Cortex of kidney (tissue), 1 donor: ENCODE measurements at places on chromosomes 11 and 22.

- no peak for DNase-seq
Measured at GRCh38 chr22:37244922-37245722, 1.1 kb upstream of the RAC2 start.

DNA sequence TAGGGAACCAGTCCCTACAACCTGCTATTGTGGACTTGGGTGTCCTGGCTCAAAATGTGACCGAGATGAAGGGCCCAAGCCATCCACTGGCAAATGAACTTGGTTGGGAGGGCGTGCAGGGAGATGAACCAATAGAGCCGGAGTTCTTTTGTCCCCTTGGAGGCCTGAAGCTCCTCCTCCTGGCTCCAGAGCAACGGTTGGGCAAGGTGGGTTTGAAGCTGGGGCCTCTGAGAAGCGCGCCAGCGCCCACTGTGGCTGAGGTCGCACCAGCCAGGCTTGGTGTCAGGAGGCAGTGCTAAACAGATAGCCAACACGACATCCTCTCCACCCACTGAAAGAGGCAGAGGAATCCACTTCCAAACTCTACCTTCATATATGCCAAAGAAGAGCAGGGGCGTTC, 36.0 kb upstream of the PACSIN2 start:
- DNase-seq = no peak

GRCh38 chr11:61158691-61159381, 2.4 kb downstream of the VPS37C start:
- no peak for DNase-seq

DNA sequence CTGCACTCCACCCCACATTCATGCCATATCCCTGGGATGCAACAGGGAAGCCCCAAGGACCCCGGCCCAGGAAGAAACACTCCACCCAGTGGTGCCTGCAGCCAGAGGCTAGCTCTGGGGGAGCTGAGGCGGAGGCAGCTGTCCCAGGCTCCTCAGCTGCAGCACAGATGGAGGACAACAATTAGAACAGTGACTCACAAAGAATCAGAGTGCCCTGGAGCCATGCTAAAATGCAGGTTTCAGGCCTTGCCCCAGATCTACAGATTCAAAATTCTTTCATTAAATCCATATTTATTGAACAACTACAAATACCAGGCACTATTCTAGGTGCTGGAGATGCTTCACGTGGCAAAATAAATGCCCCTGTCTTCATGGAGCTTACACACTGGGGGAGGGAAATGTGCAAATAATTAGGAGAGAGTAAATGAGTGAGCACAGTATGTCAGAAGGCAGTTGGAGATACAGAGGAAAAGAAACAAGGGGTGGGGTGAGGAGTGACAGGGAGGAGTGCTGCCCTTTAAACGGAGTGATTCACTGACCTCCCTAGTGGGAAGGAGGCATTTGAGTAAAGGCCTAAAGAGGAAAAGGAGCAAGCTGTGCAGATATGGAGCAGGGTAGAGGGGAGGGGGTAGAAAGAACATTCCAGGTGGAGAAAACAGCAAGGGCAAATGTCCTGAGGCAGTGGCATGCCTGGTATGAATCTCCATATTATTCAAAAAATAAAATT, 73.3 kb upstream of the CSNK2A3 start:
- no peak for DNase-seq

- DNase-seq = no peak
Measured at GRCh38 chr11:15897211-15897960, 459.0 kb downstream of the SOX6 start.

DNA sequence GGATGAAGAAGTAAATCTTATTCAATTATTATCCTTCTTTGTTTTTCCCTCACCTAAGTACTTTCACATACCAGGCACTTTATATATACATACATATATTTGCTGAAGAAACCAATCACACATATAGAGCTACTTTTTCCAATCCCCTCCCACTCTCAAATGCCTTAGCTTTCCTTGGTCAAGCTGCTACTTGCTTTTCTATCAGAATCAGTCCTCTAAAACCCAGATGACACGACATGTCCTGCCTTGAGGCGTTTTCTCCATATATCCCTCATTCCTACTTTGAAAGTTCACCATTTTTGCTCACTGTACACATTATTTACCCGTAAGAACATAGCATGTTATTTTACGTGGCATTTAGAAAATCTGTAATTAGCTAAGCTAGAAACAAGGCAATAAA, 5.4 kb downstream of the RAB38 start:
- no peak for DNase-seq

GRCh38 chr11:35009944-35010342, 93.5 kb downstream of the PDHX start:
- DNase-seq = no peak

- no peak for DNase-seq
Measured at GRCh38 chr11:37544491-37544890, 946.5 kb upstream of the RAG2 start.
